ENCODE measurements at places on chromosomes 2 and 18.
A peak's percentile ranks its signal among the peaks of the same experiment; 100 is the strongest.

GRCh38 chr2:68292108-68292710 lies 27.5 kb downstream of the CNRIP1 start:
- no peak for DNase-seq

DNA sequence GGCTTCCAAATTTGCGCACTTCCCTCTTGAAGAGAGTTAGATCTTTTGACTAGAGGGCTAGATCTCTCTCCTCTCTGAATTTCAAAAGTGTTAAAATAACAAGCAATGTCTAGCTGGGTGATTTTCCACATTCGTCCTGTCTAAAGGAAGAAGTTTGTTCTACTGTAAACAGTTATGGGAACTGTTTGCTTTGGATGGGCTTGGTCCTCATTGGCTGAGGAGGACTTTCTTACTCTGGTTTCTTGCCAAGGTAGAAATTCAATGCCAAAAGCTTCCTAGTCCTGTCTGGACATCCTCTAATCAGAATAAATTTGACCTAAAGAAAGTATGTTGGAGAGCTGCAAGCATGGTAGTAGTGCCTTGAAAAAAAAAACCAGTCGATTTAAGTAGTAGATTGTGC lies 47.4 kb upstream of the RAPH1 start:
- no peak for DNase-seq

DNA sequence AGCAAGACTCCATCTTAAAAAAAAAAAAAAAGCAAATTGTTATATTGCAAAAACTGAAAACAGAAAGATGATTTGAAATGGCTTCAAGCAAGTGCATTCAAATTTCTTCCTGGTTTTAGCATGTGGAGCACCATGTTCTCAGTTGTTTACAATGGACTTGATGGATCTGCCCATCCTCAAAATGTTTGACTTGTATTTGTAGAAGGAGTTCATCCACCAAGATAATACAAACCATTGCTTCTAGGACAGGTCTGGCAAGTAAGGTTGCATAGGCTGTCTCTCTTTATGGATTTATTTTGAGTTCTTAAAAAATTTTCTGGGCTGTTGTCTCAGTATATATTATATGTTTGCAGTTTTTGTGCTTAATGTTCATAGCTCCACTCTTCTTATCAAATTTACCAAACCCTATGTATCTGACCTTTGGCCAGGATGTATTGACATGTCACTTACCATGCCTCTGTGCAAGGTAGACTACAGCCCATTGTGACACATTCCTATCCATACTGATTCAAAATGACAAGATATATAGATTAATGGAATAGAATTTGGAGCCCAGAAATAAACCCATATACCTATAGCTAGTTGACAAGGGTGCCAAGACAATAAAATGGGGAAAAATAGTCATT lies 21.7 kb upstream of the ZCCHC2 start:
- no peak for DNase-seq

DNA sequence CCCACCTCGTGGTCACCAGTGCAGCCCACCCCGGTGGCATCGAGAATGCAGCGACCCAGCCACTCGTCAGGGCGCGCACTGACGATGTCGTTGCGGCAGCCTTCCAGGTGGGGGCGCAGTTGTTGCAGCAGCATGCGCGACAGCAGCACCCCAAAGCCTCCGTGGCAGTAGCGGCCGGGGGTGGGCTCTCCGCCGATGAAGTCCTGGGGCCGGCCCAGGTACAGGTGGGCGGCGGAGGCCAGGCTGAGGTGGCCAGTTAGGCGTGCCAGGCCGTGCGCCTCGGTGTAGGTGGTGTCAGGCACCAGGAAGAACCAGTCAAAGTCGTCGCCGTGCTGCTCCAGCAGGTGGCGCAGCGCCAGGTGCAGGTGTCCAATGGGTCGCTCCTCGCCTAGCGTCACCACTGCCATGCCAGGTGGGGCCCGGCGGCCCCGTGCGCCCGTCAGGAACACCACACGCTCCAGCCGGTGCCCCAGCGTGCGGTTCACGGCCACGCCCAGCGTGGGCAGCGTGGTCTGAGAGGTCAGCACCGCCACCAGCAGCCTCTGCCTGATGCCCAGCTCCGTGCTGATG lies 1.9 kb downstream of the CHPF start:
- DNase-seq, result peak; percentile 39

DNA sequence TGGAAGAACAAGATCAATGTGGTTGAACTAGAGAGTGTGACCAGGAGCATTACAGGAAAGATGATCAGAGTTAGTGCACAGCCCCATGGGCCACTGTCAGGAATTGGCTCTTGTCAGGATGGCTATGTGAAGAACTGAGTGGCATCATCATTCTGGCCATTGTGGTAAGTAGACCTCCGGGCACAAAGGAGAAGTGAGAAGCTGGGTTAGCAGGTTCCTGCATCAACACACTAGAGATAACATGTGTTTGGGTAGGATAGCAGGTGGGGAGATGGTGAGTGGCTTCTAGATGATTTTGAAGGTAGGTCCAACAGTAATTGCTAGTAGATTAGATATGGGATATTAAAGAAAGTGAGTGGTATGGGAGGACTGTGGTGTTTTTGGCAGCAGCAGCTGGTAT lies 408.2 kb downstream of the TSN start:
- no peak for DNase-seq

GRCh38 chr2:217960351-217960750 lies 42.4 kb downstream of the TNS1 start:
- DNase-seq, result no peak

DNA sequence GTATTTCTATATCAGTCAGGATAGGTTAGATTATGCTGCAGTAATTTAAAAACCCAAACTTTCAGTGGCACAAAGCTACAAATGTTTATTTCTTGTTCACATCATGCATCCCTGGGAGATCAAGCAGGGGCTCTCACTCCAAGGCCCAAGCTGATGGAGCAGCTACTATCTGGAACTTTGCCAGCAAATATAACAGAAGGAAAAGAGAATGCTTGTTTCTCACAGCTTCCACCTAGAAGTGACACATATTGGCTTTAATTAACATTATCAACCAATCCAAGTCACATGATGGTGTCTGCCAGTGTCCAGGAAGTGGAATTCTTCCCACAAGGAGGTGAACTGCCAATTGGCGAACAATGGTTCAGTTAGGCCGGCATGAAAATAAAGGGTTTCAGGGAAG lies 306.9 kb downstream of the BCL11A start:
- DNase-seq, result no peak

DNA sequence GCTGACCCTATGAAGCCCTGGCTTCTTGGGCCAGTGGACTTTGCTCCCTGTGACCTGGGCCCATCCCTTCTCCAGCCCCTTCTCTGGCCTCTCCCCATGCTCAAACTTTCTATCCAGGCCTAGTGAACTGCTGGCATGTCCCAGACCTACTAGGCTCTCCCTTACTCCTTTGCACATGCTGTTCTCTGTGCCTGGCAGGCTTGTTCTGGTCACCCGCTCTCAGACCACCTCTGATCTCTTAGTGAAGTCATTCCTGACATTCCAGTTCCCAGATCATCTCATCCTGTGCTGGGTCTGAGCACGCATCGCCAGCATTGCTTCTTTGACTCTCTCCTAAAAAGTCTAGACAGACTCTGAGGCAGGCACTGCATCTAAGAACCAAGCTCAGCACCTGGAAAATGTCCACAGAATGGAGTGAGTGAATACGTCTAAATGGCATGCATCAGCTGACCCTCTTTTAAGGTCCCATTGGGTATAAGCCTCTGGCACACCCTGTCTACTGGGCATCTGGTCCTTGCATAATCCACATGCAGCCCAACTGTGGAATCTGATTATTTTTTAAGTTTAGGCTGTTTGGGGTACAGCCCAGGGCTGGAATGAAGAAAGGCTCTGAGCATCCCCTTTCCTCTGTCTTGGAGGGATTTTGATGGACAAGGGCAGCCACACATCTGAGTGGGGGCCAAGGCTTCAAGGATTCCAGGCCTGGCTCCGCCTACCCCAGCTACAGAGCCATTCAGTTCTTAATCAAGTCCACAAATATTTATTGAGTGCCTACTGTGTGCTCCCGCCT lies 130.6 kb upstream of the HAAO start:
- DNase-seq, result no peak

DNA sequence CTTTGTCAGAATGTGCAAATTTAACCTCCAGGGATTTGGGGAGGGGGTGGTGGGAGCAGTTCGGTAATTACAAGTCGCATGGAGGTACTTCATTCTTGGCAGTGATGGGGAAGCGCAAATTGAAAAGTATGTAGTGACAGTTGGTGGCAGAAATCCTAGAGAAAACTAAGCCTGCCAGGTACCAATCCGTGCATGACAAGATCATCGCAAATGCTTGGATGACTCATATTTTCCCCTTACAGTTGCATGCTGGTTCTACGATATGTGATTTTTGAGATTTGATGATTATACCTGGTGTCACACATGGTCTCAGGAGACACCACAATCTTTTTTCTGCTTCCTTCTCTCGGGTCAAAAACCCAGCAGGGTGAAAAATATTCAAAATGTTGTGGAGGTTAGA lies 479.7 kb upstream of the ID2 start:
- no peak for DNase-seq

- DNase-seq, result no peak
Observed at GRCh38 chr18:55090564-55091188, 131.4 kb upstream of the CCDC68 start.

GRCh38 chr2:29865512-29865911 lies 55.9 kb downstream of the ALK start:
- no peak for DNase-seq

DNA sequence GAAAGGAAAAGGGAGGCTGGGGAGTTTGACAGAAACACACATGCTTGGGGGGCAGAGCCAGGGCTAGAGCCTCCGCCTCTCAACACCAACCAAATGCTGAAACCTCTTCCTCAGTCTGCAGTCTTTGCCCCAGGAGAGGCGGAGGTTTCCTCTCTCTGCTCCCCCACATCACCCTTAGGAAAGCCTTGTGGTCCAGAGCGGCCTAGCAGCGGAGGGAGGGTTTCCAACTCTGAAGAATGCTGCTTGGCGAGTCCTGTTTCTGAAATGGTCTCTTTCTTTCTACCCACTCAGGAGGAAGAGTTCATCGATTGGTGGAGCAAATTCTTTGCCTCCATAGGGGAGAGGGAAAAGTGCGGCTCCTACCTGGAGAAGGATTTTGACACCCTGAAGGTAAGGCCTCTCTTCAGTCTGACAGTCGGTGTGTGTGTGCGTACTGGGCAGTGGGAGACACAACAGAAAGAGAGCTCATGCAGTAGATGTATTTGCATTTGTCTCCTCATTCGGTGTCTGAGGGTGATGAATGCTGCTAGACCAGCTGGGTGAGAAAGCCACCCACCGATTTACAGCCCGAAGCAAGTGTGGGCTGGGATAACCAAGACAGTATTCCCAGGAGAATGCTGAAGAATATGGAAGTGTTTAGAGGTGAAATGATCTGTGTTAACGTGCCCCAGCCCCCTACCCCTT lies 190.5 kb downstream of the DYSF start:
- DNase-seq, result no peak

GRCh38 chr2:220660277-220661145 lies 911.6 kb downstream of the EPHA4 start:
- DNase-seq, result peak; percentile 19

DNA sequence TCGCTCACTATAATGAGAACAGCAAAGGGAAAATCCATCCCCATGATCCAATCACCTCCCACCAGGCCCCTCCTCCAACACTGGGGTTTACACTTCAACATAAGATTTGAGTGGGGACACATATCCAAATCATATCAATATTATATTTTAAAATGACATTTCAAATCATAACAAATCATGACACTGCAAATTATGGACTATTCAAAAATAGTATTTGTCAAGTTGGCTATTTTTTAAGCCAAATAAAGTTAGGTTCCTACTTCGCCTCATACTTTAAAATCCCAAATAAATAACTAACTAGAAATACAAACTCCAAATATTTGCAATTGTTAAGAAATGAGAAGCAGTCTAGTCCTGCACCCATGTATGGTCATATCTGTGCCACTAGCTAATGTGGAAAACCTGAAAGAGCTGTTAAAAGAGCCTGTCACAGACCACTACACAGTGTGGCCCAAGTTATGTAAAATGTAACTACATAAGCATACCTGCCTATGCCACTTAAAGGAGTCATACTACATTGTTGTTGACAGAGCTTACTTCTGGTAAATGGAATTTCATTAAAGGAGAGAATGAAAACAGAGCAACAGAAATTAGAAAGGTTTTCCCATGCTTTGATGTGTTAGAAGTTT lies 334.7 kb upstream of the GULP1 start:
- DNase-seq, result peak; percentile 28

DNA sequence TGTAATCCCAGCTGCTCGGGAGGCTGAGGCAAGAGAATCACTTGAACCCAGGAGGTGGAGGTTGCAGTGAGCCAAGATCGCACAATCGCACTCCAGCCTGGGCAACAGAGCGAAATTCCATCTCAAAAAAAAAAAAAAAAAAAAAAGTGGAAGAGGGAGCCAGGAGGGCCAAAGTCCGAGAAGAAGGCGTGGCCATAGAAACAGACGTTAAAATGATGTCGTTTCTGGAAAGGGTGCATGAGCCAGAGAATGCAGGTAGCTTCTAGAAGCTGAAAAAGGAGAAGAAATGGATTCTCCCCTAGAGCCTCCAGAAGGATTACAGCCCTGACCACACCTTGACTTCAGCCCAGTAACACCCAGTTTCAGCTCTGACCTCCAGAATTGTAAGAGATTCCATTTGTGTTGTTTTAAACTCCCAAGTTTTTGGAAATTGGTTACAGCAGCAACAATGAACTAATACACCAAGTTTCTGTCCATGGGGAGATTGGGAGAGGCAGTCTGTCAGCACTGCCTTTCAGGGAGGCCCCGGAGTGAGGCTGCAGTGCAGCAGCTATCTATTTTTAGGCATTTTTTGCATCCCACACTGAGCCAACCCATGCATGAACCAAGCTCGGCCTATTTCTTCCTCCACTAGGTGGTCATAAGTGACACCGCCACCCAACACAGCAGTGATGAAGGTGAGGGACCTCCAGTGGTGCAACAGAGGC lies 14.2 kb upstream of the TRAF3IP1 start:
- DNase-seq, result no peak

GRCh38 chr2:18384242-18384641 lies 176.2 kb downstream of the RDH14 start:
- no peak for DNase-seq
